ENCODE measurements at places on chromosomes 6 and 20.

- no peak for DNase-seq
These were observed 21.8 kb downstream of the SLC35F1 start for GRCh38 chr6:117928833-117929232.

DNA sequence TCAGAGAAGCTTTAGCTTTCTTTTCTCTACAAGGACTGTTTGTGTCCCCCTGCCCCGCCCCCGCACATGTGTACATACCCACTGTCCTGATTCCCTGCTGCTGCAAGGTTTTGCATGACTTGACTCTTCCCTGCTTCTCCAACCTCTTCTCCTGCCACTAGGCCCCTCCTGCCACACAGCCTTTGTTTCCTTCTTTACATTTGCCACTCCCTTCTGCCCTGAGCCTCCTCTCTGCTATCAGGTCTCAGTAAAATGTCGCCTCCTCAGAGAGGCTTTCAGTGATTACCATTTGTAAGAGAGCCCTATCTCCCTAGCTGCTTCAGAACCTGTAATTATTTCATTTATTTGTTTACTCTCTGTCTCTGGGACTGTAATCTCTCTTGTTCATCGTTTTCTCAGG, 56.4 kb upstream of the VSTM2L start:
- no peak for DNase-seq

DNA sequence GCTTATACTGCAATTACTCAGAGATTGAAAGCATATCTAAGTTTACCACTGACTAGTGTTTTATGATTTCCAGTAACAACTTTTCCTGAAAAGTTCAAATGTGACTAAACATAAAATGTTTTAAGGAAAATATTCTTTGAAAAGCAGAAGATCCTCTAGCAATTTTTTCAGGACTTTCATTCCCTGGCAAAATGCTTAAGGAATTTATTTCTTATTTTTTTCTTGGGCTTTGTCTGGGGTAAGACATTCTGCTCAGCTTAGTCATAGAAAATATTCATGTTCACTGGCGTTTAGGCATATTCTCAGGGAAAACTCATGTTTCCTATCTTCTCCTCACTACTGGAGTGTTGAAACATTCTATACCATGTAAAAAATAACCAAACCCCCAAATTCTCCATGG, 235.3 kb upstream of the CEP162 start:
- no peak for DNase-seq

- no peak for DNase-seq
These were observed 56.6 kb downstream of the PHF20 start for GRCh38 chr20:35828434-35828833.

GRCh38 chr6:53924277-53924676, 129.5 kb downstream of the LRRC1 start:
- DNase-seq, result no peak

DNA sequence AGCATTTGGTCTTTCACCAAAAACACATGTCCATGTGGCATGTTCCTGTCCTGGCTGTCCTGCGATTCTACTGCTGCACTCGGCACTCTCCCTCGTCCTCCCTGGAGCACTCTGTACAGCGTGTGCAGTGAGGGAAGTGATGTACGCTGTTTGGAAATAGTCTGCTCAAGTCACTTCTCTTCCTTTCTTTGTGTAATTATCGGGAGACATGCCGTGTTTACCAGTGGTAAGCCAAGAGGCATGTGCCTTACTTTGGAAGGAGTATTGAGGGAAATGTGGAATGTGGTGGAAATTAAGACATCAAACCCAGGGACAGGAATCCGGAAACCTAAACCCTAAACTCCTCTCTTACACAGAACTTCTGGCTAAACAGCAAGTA, 268.5 kb upstream of the FOXQ1 start:
- no peak for DNase-seq

- DNase-seq, result no peak
These were observed 2.4 kb upstream of the TMEM30A start for GRCh38 chr6:75286955-75287354.

GRCh38 chr6:149867876-149868640, 3.9 kb upstream of the LRP11 start:
- no peak for DNase-seq

DNA sequence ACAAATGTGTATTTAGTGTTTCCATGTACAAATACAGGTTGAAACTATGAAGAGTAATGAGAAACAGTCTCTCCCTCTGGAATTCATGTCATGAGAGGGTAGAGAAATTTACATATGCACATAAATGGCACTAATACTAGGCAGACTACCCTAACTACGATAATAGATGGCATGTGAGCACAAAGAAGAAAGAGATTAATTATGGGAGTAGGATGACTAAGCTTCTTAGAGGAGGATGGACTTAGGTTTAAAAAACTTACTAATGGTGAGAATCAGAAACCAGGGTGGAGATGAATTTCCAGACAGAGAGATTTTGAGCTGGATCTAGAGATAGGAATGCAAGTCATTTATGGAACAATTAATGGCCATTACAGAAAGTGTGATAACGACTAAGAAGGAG, 225.3 kb upstream of the HTR1E start:
- DNase-seq, result no peak

- DNase-seq, result no peak
These were observed 8.3 kb downstream of the WRNIP1 start for GRCh38 chr6:2773449-2773848.

DNA sequence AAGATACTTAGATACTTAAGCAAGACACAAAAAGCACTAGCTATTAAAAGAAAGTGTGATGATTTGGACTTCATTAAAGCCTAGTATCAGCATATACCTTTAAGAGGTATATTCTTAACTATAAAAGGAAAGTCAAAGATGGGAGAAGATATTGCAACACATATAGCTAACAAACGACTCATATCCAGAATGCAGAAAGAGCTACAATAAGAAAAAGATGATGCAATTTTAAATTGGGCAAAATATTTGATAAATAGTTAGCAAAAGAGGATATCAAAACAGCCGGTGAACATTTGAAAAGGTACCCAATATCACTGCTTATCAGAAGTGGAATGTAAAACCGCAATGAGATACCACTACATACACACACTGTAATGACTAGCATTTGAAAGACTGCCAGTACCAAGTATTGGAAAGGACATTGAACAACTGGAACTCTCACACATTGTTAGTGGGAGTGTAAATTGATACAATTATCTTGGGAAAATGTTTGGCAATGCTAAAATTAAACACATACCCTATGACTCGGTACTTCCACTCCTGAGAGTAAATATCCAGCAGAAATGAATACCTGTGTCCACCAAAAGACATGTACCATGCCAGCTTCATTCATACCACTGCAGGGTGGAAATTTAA, 25.7 kb downstream of the MUC22 start:
- DNase-seq, result no peak
